Stimulated activated CD4-positive, alpha-beta T cell treated with anti-CD3 and anti-CD28 coated beads, Interleukin-2, amount 100 ng/mL, for 4 hours (primary cell): ENCODE measurements at places on chromosomes 13 and 19.

DNA sequence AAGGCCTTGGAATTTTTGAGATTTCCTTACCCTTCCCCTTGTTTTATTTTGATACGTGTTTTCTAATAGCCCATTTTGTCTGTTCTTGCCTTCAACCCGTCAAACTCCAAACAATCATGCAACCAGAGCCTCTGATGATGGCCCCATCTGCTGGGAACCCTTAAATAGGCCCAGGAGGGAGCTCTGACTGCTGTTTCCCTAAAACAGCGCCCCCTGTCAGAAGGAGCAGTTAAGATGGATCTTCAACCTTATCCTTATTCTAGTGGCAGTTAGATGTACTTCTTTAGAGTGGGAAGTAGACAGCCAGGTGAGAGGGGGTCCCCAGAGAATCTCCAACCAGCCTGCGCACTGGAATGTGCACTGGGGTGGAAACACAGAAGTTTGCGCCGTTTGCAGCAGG lies 1031.0 kb upstream of the PCDH9 start:
- DNase-seq = no peak

- DNase-seq = no peak
Measured at GRCh38 chr13:27960362-27961226, 8.5 kb downstream of the CDX2 start.

DNA sequence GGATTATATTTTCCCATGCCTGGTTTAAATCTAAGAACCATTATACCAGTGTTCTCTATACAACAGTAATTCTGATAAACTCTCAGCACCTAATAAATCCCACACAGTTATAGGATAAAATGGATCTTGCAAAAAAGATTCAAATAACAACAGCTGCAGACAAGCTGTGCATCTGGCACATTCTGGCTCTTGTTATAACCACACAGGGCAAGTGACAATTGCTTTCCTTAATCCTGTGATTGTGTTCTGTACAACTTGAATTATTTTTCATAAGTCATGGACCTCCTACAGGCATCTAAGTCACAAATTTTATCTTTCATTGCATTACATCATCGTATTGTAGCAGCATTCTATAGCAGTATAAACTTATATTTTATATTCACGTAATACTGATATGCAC lies 948.3 kb downstream of the SLITRK1 start:
- no peak for DNase-seq

GRCh38 chr13:47672245-47673008 lies 328.6 kb downstream of the SUCLA2 start:
- no peak for DNase-seq

DNA sequence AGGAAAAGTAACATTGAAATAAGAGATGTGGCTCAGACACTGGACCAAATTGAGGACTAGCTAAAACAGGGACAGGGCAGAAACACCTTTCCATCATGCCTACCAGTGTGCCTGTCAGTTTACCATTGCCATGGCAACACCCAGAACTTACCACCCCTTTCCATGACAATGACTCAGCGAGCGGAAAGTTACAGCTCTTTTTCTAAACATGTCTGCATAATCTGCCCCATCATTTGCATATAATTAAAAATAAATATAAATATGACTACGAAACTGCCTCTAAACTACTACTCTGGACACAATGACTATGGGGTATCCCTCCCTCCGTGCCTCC lies 96.0 kb downstream of the UBL3 start:
- DNase-seq = peak; percentile 19

GRCh38 chr13:78238911-78239310 lies 320.3 kb upstream of the EDNRB start:
- no peak for DNase-seq

DNA sequence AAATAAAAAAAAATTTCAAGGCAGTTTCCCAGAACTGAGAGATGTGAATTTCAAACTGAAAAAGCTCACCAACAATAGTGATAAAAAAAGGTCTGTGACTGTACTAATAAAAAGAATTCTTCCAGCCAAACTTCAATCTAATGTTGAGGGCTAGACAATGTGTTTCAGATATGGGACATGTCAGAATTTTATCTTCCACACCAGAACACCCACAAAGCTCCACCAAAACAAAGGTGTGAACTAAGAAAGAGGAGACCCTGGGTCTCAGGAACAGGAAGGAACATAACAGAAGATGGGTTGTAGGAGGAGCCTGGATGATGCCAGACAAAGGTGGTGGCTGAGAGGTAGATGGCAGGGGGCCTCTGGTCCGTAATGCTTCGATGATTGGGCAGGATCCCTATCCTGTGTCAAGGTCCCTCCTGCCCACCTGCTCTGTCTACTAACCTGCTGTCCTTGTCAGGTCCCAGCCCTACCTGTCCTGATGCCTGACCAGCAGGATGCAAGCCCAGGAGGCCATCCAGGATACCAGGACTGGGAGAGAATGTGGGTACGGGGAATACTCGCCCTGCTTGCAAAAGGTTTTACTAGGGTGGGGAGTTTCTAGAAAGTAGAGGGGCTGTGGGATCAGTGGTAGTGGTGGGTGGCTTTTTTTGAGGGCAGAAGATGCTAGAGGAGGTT lies 4.5 kb downstream of the MZF1 start:
- no peak for DNase-seq

- DNase-seq = no peak
Measured at GRCh38 chr19:13804830-13805683, 9.8 kb downstream of the ZSWIM4 start.

GRCh38 chr19:6501740-6502648 lies at the start of gene TUBB4A:
Gene TUBB4A (minus strand): TSS chr19:6502309. CDS start chr19:6502212, 97 bp downstream.
- no peak for DNase-seq

DNA sequence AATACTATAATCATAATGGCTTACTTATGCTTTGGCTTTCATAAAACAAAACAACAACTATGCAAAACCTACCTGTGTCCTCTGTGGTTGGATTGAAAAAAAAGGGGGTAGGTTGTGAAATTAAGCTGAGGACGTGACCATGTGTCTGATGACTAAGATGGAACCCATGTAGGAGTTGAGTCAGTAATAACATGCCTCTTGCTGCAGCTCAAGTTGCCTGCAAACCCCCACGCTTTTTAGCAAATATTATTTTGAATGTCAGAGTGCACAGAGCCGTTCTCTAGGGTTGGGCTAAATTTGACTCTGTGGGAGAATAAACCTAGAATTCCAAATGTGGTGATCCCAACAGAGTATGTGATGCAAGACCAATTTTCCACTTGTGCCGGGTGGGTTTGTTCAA lies 209.3 kb downstream of the KCNRG start:
- DNase-seq = peak; percentile 22

- DNase-seq = no peak
Measured at GRCh38 chr19:7606289-7606688, 10.6 kb downstream of the CAMSAP3 start.

DNA sequence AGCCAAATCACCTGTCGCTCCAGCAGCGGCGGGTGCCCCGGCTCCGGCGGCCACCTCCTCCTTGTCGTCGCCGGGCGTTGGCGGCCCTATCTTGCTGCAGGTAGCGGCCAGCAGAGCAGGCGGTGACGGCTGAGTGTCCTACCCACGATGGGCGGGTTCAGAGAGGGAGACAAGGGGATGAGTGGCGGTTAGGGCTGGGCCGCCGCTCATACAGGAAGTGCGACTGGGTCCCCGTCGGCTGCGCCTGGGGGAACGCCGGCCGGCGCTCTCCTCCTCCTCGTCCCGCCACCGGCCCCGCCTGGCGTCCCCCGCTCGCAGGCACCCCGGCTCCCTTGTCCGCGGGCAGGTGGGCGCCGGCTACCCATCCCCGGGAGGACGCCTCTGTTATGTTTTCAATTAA lies 1692.0 kb downstream of the SLITRK5 start:
- DNase-seq = no peak

GRCh38 chr13:60627071-60627686 lies 230.2 kb downstream of the TDRD3 start:
- DNase-seq = no peak

GRCh38 chr13:97141097-97141496 lies 81.0 kb upstream of the MBNL2 start:
- DNase-seq = no peak

DNA sequence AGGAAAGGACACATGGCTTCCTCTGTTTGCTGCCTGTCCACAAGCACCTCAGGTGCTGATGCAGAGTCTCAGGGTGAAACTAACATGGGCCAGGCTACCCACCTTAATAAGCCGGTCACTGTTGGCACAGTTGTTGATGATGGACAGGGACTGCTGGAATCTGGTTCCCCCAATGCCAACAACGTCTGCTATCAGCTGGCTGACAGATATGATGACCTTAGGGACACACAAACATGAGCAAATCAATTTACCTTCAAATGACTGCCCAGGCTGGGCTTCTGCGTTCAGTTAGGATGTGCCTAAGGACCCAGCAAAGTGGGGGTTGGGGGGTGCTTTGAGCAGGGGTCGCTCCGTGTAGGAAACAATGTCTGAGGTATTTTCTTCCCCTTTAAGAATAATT lies 77.1 kb upstream of the SLC15A1 start:
- DNase-seq = no peak

DNA sequence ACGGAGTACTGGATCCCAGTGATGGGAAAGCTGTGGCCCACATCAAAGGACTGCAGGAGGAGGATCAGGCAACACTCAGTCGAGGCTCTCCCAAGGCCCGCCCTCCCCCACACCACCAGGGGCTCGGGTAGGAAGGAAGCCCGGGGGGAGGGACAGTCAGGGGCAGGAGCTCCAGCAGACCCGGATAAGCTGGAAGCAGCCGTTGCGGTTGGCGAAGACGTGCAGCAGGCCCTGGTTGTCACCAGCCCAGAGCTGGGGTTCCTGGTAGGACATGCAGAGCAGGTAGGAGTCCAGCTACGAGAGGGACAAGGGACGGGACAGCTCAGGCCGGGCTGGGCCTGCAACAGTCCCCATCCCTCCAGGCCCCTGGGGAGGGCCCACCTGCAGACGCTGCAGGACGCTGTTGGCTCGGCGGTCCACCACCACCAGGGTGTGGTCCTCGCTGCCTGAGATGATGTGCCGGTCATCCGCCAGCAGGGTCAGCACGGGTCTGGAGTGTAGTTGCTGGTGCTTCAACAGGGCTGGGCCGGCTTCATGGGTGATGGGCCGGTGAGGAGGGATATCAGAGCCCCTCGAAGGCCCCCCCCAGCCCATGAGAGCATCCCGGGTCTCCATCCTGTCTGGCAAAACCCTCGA lies 1.9 kb downstream of the GNG14 start:
- no peak for DNase-seq

DNA sequence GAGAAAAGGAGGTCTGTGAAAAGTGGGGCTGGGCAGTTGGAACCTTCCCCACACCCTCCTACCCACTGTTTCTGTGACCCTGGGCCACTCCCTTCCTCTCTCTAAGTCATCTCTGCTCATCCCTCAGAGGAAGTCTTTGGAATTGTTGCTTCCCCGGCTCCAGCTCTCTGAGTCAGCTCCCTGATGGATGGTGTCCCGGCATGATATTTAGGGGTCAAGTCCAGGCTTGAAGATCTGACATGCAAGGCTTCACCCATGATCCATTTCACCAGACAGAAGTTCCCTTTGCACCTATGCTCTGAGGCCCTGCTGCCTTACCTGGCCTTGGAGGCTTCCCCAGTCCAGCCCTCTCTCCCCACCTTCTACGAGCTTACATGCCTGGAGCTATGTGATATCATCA lies 13.3 kb downstream of the EXOC3L2 start:
- no peak for DNase-seq

GRCh38 chr19:56637976-56638555 lies 4.9 kb upstream of the SMIM17 start:
- DNase-seq = no peak

GRCh38 chr19:42693760-42694350 lies 46.4 kb downstream of the PSG3 start:
- no peak for DNase-seq

DNA sequence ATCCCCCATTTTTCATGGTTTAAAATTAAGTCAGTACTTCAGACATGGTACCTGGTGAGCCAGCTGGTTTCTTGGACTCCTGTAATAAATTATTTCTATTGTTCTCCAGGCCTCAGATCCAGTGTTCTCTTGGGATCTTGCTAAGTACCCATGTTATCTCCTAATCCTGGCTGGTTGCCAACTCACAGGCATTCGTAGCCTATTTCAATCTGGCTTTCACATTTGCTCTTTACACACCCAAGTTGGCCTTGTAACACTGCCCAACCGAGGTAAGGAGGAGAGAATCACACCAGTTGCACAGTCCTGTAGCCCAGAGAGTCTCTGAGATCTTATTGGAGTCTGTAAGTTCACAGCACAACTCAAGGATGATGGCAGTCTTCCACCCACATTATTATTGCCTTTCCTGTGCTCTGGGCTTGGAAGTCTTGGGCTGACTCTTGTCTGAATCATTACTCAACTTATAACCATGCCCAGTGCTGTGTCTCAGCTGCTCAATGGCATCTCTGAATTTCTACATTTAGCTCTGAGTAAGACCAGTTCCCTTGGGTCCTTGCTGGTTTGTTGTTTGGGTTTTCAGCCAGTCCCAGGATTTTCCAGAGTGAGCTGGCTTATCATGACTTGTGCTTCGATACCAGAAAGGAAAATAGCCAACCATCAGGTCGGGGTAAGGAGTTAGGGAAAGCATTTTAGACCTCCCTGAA lies 76.6 kb upstream of the KLF12 start:
- DNase-seq = no peak

- no peak for DNase-seq
Measured at GRCh38 chr13:79987323-79987722, 353.6 kb downstream of the SPRY2 start.
